ENCODE measurements at places on chromosomes 1 and 21.
A peak's percentile ranks its signal among the peaks of the same experiment; 100 is the strongest.

DNA sequence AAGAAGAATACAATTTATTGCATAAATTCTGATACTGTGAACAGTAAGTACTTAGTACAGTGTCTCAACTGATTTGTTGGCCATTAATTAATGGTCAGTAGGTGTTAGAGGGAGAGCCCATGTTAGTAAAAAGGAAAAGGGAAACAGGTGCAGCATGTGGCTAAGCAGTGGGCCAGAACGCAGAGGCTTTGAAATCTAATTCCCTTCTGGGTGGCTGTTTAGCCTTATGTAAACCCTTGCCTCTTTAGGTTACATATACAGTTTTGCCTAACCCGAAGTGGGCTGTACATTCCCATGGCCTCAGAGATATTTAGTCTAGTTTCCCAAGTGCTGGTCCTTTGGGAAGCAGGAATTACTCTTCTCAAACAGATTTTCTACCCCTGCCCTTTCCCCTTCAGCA, 43.5 kb upstream of the BCL9 start:
- no peak for DNase-seq

DNA sequence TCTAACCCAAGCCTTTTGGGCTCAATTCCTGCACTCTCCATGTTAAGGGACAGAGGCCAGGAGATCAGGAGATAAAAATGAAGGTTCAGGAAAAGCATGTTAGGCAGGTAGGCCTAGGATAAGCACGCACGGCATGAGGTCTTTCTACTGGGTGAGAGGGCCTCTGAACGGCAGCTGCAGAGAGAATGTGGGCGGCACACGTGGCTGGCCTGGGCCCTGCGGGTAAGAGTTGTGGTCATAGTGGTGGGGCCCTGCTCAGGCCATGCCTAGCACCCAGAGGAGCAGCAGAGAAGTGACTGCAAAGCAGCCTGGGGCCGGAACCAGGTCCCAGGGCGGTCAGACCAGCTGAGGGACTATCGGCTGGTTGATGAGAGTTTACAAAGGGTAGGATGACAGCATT, 7.5 kb upstream of the FOXO6 start:
- no peak for DNase-seq

GRCh38 chr1:187909382-187909781, 1080.6 kb downstream of the PLA2G4A start:
- DNase-seq, result no peak

DNA sequence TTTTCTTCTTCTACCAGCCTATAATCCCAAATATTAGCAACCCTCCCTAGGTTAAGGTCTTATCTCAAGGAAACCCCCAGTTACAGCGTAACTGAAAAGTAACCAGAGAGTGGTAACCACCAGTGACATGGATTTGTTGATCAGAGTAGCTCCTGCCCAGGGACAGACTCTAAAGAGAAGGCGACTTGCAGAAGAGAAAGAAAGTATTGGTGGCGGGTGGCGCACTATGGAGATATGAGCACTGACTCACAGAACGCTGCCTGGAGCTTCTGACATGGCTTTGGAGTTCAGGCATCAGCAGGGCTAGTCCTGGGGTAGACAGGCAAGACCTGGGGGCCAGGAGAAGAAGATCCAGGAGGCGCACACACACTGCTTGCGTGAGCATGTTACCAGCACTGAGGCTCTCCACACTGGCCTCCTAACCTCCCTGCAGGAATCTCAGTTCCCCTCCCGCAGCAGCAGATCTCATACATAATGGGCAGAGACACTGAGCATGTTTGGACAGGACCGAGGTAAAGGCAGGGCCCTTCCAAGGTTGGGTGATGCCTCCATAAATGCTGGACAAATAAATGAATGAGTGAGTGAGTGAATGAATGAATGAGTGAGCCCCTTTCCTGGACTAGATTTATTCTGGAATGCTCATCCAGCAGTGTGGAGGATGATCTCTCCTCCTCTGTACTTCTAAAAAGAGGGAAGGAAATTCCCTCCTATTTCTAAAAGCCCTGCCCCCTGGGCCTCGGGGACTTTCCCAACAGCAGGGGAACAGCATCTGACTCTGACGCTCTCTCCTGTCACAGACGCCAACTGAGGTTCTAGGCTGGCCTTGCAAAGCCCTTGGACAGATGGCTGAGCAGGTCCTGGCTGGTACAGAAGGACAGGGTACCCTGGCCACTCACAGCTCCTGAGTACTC, 175.5 kb downstream of the CLIC6 start:
- DNase-seq, result no peak

GRCh38 chr1:58183286-58183685, 363.2 kb downstream of the OMA1 start:
- DNase-seq, result no peak

DNA sequence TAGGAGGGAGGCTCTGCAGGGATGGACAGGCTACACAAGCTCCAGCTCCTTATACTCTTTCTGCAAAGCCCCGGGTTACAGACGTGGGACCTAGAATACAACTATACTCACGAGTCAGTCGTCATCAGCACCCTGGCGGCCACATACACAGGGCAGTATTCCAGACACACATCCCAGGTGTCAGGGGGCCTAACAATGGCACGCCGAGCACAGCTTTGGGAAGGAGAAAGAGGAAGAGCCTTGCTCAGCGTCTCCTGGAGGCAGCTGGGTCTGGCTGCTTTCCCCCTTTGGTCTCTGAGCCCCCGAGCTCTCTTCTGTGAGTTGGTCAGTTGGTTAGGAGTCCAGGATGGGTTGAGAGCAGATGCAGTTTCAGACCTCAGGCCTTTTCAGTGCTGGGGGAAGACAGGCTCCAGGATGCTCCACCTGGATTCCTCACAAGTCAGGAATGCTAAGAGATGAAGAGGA, 4.5 kb upstream of the POU3F1 start:
- DNase-seq, result no peak

GRCh38 chr1:228863776-228864175, 128.5 kb downstream of the RHOU start:
- DNase-seq, result no peak

DNA sequence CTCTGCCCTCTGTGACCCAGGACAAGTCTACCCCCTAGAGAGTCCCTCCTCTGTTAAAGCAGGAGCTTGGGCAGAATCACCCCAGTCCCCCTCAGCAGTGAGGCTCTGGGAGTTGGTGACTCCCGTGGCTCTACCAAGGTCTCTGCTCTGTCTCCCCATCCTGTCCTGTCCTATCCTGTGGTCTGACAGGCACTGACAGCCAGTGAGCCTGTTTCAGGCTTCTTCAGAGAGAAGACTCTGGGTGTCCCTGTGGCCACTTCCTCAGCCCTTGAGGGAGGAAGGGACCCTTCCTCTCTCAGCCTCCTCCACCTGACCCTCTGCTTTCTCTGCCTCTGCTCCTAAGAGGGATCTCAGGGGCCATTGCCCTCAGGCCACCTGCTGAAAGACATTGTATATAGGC, 148.7 kb downstream of the FCRL5 start:
- no peak for DNase-seq

- DNase-seq, result no peak
Observed at GRCh38 chr1:69991644-69992043, 213.7 kb downstream of the LRRC40 start.

DNA sequence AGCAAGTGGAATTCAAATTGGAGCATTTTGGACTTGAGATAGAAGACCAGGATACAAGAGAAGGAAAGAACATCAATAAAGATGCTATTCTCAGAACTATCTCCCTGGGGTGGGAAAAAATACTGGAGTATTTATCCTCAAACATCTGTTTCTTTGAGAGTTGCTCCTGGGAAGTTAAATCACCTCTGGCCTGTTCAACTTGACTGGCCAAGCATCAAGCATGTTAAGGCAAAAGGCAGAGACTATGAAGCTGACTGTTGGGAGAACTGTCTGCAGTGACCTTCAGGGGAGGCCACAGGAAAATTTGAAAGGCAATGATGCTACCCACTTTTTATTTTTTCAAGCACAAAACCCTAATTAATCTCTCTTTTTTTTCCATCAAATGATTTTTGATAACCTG, 239.0 kb downstream of the NTNG1 start:
- no peak for DNase-seq

- no peak for DNase-seq
Observed at GRCh38 chr1:189983166-189983890, 494.3 kb downstream of the BRINP3 start.

DNA sequence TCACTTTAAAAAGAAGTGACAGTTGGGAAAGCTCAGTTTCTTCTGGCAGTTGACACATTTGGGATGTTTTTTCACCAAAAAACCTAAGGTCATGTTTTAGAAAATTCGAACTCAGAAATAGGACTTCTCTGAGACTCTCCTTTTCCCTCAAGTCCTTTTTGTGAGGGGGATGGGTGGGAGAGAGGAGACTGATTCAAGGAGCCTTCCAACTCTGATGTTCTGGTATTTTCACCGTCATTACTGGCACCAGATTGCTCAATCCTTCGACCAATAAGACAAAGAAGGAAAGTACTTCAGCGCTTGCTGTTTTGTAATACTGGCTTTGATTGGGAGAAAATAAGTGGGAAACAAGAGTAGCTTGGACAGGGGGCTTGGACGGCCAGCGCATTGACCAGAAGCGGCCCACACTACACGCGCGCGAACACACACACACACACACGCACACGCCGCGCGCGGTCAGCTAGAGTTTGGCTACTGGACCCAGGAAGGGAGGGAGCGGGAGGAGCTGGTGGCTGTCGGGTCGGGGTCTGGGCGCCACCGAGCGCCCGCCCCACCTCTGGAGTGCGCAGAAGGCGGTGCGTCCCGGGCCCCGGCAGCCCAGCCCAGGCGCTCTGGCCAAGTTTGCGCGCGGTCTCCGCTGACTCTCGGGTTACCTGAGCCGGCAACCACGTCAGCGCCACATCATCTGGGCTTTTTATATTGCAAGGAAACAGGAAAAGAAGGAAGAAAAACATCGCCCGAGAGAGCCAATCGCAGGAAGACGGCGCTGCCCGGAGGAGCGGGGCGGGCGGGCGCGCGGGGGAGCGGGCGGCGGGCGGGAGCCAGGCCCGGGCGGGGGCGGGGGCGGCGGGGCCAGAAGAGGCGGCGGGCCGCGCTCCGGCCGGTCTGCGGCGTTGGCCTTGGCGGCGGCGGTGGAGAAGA, at the start of gene KCNK1:
KCNK1 (plus strand) TSS at position 855 of the 921 bp plus-strand sequence; CDS start at position 921, 66 bp downstream.
- peak; percentile 86 for DNase-seq

DNA sequence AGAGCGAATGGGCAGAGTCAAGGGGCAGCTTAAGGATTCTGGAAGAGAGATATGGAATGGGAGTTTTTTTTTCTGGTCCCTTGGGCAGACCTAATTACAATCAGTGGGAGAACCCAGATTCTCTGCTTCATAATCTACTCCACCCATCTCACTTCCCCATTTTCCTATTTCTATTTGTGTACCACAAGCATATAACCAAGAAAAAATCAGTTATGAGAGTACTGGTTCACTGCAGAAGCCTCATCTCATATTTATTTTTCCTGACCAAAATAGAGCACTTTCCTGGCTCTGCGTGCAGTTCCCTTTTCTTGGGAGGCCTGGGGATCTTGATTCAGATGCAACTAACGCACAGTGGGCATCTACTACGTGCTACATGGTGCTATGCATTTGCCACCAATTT, 82.2 kb upstream of the SLFNL1 start:
- no peak for DNase-seq

GRCh38 chr1:961132-961669, 817 bp downstream of the KLHL17 start:
- DNase-seq, result no peak

DNA sequence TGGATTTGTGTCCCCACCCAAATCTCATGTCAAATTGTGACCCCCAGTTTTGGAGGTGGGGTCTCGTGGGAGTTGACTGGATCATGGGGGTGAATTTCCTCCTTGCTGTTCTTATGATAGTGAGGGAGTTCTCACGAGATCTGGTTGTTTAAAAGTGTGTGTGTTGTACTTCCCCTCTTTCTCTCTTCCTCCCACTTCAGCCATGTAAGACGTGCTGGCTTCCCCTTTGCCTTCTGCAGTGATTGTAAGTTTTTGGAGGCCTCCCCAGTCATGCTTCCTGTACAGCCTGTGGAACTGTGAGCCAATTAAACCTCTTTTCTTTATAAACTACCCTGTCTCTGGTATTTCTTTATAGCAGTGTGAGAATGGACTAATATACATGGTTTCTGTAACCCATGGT, 64.6 kb downstream of the RHOU start:
- DNase-seq, result no peak

GRCh38 chr1:39902460-39902807, 717 bp upstream of the MYCL start:
- no peak for DNase-seq

- no peak for DNase-seq
Observed at GRCh38 chr1:48000883-48001282, 3.7 kb upstream of the TRABD2B start.

DNA sequence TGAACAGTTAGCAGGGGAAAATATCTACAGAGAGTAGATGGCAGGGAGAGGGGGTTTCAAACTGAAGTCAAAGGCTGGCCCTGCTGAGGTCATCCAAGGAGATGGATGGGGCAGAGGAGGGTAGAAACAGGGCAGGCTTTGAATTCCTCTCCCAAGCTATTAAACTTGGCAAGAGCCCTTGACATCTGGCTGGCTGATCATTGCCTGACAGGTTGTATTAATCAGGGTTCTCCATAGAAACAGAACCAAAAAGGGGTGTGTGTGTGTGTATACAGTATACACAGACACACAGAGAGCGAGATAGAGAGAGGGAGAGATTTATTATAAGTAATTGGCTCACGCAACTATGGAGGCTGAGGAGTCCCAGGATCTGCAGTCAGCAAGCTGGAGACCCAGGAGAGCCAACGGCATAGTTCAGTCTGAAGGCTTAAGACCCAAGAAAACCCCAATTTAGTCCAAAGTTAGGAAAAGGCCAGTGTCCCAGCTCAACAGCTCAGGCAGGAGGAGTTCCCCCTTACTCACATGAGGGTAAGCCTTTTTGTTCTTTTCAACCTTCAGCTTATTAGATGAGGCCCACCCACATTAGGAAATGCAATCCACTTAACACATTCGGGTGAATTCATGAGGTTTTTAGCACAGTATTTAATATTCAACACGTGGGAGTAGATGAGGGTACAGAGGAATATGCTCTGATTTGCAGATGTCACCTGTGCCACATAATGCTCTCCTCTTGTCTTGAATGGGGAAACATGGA, 46.7 kb upstream of the HAO2 start:
- DNase-seq, result no peak

- peak; percentile 60 for DNase-seq
Observed at GRCh38 chr1:160261556-160261892, 825 bp downstream of the DCAF8 start.

- no peak for DNase-seq
Observed at GRCh38 chr1:228958741-228959140, 223.5 kb downstream of the RHOU start.

DNA sequence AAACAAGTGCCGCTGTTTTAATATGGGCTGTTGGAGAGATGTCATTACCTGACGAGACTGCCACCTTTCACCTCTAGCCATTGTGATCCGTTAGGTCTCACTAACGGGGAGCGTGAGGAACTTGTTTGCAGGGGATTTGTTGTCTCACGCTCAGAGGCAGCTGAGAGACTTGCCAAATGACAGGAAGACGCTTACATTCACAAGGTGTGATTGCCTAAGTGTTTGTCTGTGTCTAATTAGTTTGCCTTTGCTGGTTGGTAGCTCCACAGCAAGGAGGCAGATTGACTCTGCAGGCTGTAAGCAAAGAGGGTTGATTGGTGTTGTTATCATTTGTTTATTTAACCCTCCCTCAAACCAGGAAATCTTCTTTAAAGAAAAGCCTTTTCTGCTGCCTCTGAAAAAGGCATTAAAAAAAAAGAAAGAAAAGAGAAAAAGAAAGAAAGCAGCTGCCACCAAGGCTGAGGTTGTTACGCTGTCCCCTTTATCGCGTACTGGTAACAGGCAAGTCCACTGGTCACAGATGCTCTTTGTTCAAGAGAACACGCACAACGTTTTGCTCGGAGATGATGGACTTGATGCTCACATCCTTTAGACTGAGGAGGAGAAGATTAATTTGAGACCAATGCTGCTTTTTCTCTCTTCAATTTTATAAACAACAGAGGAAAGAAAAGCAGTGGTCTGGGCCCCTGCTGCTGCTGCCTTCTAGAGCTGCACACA, 203.9 kb downstream of the ZNF326 start:
- no peak for DNase-seq
